ENCODE measurements at places on chromosomes 7 and 10.

GRCh38 chr7:84704380-84704779 lies 482.5 kb downstream of the SEMA3D start:
- DNase-seq, result no peak

DNA sequence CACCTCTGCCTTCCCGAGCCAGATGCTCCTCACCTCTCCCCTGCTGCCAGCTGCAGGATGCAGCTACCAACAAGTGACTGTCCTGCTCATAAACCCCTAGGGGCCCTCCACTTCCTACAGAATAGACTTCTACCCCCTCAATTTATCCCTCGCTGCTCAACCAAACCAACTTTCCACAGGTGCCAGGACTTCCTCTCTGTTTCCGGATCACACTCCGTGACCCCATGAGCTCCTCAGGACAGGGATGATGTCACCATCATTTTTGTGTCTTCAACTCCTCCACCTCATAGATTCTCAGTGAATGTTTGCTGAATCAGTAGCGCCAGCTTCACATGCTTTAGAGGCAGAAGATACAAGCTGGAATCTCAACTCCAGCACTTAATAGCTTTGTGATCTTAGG lies 25.8 kb upstream of the ADRB1 start:
- no peak for DNase-seq

- DNase-seq, result no peak
These were observed 43.7 kb downstream of the KCNMA1 start for GRCh38 chr10:77593771-77594470.

GRCh38 chr10:5450605-5451384 lies 38.4 kb downstream of the NET1 start:
- DNase-seq, result no peak

DNA sequence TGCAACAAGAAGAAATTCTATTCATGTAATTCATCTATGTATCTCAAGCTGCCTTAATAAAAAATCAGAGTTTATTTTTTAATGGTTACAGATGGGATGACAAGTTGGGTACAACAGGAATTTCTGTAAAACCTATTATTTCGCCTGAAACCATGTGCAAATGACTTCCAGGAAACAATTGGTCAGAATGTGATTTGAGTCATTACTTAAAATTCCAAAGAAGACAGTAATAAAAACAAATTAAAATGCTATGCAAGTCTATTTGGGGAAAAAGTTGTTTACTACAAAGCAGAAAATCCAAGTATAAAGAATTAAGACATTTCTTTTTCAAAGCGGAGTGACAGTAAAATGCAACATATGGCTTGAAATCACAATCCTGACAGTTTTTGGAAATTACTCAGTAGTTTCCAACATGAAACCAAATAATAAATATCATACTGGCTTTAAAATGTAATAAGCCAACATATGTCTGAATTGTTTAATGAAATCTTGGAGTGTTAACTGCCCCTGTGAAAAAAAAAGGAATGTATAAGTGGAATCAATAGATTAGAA lies 41.5 kb upstream of the SEMA3C start:
- DNase-seq, result no peak

DNA sequence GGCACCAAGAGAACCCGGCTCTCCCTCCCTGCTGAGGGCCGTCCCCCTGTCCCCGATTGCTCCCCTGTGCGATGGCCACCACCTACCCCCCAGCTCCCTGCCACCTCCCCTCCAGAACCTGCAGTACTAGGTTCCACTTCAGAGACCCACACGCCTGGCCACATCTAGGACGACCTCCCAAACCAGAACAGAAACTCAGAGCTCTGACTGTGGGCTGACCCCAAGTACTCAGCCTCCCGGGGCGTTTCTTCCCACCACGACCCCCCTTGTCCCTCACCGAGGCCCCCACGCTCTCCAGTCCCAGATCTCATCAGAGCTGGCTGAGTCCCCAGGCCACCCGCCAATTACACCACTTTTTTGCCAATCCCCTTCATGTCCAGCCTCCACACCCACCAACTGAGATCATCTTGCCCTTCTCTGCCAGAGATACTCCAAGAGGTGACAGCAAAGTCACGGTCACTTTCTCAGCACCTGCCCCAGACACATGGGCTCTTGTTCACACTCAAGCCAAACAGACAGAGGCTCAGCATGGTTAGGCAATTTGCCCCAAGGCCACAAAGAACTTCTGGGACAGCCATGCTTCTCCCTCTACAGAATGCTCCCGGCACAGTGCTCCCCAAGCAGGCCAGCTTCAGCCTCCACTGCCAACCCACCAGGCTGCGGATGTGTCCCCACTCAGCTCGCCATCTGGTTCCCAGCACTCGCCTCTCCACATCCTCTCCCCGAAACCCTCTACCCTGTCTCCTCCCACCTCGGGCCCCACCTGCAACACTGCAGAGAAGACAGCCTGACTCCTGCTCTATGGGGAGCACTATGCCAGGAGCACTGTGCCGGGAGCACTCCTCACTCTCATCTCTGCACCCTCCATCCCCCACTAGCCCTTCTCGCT lies 4.7 kb downstream of the TMEM120A start:
- DNase-seq, result no peak

DNA sequence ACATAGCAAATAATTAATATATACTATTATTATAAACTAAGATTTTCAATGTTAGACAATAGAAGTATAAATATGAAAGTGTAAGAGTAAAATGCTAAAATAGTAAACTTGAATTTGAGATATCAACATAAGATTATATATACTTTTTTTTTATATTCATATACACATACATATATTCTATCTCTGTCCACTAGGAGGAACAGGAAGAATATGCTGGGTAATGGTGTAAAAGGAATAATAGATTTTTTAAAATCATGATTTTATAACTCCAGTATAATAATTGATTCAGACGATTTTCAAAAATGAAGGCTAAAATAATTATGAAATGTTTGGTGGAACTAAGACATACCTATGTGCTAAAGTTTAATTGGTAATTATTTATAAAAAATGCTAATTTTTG lies 37.7 kb downstream of the AGMO start:
- DNase-seq, result no peak

DNA sequence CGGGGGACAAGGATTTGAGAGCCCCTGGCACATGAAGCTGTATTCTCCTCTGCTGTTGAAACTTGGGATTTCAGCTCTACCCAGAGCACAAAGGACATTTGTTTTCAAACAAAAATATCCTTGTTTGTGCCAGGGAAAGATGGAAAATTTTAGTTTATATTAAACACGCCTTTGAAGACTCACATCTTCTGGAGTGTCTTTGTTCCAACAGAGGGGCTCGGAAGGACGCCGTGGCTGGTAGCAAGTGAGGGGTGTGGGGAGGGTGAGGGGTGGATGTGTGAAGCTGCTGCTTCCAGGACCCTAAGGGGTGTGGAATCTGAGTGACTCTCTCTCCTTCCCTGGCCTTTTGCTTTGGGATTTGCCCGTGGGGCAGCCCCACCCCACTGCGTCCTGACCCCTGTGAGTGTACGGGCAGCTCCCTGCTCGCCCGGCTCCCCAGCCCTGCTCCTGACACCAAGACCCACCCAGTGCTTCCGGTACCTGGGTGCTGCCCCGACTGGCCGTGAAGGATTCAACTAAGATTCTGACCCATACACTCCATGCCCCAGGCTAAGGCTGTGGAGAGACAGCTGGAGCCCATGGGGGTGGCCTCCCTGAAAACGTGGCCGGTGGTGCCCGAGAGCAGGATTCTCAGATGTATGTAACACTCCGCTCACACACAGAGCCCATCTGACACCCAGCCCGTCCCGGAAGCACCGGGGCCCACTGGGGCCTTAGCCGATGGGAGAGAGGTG lies 59.6 kb downstream of the ZRANB1 start:
- DNase-seq, result no peak

GRCh38 chr10:3963191-3963673 lies 178.2 kb upstream of the KLF6 start:
- DNase-seq, result no peak

- DNase-seq, result no peak
These were observed 4.0 kb downstream of the ITIH2 start for GRCh38 chr10:7707102-7707501.

DNA sequence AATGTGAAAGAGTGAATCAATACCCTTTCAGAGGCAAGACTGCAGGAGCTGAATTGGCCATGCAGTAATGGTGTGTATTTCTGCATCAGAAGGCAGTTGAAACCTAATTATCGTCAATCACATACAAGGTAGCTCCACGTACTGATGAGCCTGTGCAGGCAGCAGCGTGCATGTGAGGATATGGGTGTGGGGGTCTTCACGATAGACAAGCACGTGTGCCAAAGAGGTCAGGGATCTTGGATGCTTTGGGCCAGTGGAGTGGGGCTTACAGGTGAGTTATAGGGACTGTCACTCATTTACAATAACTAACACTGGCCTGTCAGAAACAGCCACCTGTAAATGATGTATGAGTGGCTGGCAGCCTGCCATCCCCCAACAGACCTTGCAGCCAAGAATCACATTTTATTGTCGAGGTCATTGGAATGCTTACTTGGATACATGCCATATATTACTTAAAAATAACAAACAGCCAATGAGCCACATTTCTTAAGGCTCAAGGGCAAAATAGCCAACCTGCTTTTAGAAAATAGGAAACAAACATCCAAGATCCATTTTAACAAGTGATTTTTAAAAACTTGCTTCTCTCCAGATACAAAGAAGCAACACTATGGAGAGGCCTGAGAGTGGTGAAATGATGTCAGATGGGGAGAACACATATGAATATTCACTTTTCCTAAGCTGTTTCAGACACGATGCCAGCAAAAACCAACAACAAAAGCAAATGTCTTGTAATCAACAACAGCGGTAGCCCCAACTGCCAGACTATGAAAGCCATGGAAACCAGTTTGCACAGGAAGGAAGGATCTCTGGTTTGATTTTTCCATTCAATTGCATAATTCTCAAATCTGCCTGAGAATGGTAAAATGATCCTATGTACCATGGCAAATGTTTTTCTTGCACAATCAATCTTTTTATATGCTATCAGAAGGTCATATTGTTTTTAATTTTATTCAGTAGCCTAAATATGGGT lies 210.7 kb downstream of the SKAP2 start:
- peak; percentile 20 for DNase-seq

GRCh38 chr10:117170244-117170643 lies 27.0 kb upstream of the KCNK18 start:
- DNase-seq, result no peak

Data from HS-27A (cell line).